ENCODE measurements at places on chromosomes 6 and 20.

GRCh38 chr20:19249106-19249879 lies 36.9 kb downstream of the SLC24A3 start:
- DNase-seq, result peak; percentile 46

DNA sequence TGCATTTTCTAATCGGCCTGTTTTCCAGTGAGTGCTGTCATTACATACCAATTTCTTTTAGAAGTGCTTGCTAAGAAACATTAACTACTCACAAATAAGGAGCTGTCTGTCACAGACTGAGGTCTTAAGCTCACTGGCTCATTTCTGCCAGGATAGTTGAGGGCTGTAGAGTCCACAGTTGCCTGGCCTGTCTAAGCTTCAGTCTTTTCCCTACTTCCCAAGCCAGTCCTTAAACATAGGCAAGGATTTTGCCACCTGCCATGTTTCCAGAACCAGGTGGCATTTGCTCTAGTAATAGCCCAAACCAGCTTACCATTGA lies 84.7 kb downstream of the LINC00237 start:
- no peak for DNase-seq

- DNase-seq, result no peak
Measured at GRCh38 chr6:69888482-69889233, 22.3 kb downstream of the COL19A1 start.

DNA sequence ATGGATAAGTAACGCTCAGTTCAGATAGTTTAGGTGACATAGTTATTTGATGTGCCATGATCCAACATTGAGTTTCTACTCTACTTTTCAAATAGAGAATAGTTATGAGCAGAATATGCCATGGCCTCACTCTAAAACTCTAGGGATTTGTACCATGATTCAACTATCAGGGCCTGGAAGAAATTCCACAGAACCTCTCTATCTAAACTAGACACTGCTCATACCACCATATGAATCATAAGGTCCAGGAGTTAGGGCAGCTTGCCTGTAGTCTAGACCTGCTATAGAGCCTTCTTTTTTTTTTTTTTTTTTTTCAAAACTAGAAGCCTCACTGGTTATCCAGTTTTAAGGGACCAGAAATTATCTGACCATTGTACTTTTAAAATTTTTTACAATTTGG lies 571.8 kb upstream of the IMPG1 start:
- DNase-seq, result no peak

- DNase-seq, result peak; percentile 80
Measured at GRCh38 chr6:70371454-70372105, 41.7 kb upstream of the FAM135A start.

- DNase-seq, result no peak
Measured at GRCh38 chr6:107853230-107853629, 29.1 kb upstream of the SCML4 start.

DNA sequence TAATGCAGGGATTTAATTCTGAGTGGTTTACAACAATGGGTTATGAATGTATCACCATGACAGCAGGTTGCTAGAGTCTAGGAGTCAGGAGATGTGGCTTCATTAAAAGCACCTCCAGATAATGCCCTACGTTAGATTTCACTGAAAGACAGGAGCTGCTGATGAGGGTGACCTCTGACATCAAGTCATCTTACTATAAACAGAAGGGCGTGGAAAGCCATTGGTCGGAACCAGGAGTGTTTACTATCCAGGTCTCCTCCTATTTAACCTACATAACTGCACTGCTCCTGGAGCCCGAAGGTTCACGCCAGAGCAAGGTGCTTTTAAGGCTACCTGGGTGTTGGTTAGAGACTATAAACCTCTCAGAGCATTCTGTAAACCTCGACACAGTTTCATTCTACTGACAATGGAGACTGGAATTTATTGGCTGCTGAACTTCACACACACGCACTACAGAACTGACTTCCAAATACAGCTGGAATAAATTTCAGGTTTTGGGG lies 128.7 kb downstream of the EYA4 start:
- no peak for DNase-seq

DNA sequence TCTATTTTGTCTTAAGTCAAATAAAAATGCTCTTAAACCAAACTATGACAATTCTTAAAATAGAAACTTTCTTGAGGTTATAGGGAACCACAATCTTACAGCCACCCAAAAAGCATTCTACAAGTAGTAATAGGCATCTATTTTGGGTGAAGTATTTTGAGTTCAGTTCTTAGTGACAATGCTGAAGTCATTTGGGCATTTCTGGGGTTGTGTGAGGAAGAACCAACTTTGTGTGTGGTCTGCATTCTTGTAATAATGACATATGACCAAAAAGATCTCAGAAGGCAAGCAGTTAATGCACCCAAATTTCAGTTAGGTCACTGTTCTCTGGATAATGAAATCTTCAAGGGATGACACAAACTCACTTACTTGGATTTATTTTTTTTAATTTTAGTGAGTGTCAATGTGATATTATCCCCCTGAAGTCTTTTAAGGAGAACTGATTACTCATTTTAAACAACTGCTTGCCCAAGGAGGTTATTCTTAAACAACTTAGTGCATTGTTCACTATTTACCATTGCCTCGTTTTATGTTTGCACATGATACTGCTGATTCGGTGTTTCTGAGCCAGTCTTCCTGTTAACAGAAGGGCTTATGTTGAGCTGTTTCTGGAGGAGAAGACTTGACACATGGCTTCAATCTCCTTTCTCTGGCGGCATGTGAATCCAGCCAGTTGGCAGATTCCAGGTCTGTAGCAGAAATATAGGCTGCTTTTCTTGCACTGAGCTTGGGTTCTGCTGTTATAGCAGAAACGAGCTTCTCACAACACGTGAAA lies 618.9 kb downstream of the BCKDHB start:
- DNase-seq, result peak; percentile 88

GRCh38 chr6:1496836-1497760 lies 107.7 kb downstream of the FOXF2 start:
- DNase-seq, result no peak

- peak; percentile 18 for DNase-seq
Measured at GRCh38 chr20:4439461-4439860, 282.2 kb upstream of the PRND start.

- no peak for DNase-seq
Measured at GRCh38 chr20:50298554-50299324, 108.1 kb downstream of the CEBPB start.

DNA sequence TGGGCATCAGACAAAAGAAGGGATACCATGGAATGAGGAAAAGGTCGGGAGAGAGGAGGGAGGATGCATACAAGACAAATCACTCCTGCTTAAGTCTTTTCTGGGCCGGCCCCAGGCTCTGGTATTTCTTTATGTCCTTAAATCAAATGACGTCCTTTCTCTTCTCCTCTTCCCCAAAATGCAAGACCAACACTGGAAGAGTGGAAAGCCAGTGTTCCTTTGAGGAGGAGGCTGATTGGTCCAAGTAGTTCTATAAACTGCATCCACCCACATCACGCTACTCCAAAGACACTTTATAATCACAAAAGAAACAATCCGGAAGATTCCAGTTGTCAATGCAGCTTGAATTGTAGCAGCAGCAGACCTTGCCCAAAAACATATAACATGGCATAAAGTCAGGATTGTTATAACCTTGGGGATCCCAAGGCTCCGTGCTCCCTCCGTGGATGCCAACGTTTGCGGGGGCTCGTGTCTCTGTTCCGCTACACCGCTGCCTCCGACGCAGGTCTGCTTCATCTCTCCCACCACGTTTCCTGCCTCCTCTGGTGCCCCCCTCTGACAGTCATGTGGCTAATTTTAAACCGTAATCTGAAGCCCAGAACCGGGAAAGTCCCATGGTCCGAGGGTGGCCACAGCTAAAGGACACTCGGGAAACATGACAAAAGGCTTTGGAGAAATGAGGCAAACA lies 47.1 kb downstream of the MCUR1 start:
- peak; percentile 61 for DNase-seq
